ENCODE measurements at places on chromosomes 16 and 17.

DNA sequence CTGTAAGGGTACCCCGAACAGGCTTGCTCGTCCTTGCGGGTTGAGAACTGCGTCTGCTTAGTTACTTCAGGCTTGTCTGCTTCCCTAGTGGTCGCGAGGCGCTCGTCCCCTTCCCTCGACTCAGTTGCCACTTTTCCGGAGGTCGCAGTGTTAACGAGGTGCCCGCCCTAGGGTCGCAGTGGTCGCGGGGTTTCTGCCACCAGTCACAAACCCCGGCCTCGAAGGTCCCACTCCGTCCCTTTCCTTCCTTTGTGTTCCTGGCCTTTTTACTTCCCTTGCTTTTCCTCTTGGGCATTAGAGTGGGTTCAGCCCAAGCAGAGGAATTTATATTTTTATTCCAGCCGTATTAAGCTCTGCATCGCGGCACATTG lies 299 bp downstream of the NUP85 start:
- DNase-seq: no peak

DNA sequence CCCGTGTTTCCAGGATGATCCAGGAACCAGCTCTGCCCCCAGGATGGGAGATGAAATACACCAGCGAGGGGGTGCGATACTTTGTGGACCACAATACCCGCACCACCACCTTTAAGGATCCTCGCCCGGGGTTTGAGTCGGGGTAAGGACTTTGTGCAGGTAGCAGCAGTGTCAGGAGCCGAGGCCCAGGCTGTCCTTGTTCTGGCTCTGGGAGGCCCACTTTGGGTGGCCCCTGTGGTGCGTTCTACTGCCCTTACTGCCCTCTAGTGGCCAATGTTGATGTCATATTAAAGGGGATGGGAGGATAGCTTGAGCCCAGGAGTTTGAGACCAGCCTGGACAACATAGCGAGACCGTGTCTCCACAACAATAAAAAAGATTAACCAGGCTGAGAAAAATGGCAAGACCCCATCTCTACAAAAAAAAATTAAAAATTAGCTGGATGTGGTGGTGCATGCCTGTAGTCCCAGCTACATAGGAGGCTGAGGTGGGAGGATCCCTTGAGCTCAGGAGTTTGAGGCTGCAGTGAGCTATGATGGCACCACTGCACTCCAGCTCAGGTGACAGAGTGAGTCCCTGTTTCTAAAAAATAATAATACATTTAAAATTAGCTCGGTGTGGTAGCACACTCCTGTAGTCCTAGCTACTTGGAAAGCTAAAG lies 20.9 kb upstream of the CLEC18A start:
- peak; percentile 56 for DNase-seq

DNA sequence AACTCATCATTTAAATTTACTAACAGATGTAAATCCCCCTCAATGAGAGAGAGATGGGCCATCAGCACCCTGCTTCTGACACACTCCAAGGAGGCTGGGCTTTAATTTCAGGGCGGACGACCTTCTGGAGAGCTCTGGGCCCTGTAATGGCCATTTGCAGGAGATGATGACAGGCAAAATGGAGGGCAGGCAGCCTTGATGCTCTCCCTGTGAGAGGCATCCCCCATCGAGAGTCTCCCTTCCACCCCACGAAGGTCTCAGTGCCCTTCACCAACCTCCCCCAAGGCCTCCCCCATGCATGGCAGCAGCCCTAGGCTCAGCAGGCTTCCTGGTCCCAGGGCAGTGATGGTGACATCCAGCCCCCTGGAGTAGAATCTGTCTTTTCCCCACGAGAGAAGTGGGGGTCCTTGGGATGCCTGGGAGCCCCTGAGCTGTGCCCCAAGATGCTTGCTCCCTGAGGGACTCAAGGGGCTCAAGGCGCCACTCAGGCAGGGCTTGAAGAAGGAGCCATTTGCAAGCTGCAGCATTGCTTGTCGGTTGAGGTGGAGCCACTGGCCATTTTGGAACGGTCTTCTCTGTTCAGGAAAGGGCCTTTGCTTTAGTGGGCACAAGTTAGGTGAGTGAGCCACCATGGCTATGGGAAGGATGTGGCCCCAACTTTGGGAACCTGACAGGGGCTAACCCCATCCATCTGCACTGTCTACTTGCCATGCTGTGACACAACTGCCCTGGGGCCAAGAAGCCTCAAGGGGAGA lies 82.6 kb downstream of the C16orf78 start:
- no peak for DNase-seq

DNA sequence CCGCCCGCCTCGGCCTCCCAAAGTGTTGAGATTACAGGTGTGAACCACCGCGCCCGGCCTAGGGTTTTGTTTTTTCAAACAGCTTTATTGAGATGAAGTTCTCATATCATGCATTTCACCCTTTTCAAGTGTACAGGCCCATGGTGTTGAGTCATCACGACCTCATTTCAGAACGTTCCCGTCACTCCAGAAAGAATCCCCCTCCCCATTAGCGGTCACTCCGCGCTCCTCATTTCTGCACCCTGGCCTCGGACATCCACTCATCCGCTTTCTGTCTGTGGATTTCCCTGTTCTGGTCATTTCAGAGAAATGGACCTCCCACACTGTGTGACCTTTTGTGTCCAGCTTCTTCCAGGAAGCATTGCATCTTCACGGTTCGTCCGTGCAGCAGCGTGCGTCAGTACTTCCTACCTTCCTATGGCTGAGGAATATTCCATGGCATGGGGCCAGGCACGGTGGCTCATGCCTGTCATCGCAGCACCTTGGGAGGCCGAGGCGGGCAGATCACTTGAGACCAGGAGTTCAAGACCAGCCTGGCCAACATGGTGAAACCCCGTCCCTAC lies 135.2 kb upstream of the GSE1 start:
- no peak for DNase-seq

GRCh38 chr16:20611350-20611902 lies 35.3 kb upstream of the ACSM2B start:
- DNase-seq: no peak

DNA sequence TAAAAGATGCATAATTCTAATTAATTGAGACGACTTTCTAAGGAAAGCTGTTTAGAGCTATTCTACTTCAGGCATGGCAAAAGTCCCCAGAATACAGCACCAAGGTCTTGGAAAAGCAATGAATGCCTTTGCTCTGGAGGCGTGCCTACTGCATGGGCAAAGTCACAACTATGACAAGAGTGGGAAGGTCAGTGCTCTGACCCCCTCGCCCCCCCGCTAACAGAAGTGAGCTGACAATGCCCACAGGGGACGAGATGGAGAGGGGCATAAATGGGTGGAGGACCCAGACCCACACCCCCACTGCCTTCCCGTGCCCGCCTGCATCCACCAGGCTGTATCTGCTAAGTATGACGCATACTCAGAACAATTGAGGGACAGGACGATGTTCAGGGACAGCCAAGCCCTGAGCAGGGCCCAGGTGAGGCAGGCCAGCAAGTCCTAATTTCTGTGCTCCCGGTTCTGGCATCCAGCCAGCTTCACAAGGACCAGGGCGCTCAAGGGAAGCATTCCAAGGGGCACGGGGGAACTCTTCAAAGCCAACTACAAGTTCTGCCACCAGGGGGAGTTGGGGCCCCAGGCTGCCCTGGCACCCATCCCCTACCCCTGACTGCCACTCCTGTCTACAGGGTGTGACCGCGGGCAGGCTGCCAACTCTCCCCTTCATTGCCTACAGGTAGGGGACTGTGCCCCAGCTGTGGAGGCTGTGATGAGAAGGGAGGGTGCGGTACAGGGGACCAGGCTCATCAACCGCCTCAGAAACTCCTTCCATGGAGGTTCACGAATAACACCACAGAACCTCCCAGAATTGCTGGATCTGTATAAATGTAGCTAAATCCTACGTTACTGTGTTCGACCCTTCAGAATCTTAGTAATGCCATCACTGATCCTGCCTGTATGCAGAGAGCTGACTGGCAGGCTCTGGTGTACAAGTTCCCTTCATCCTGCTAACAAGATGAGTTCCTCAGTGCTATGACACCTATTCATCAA lies 20.8 kb downstream of the NPRL3 start:
- DNase-seq: peak; percentile 62

- DNase-seq: no peak
Observed at GRCh38 chr16:65618931-65619330, 497.1 kb upstream of the CDH11 start.

GRCh38 chr17:73228748-73229236 lies 32.9 kb downstream of the CPSF4L start:
- peak; percentile 53 for DNase-seq

- no peak for DNase-seq
Observed at GRCh38 chr17:33816842-33817617, 438.1 kb upstream of the CCL2 start.

GRCh38 chr16:56965149-56966092 lies 3.7 kb downstream of the CETP start:
- DNase-seq: no peak

DNA sequence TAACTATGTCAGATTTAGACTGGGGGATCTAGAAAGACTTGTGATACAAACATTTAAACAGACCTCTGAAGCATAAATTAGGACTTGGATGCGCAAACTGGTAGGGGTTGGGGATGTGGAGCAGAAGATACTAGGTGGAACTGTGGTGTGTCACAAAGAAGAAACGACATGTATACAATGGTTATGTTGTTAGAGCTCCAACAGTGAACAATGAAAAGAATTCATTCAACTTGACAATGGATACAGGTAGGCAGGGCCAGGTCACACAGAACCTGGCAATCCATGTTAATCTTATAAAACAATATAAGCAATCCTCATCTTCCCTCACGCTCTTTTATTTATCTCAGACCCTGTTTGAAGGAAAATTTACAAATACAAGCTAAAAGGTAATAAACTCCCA lies 102.0 kb downstream of the CDC27 start:
- DNase-seq: no peak

DNA sequence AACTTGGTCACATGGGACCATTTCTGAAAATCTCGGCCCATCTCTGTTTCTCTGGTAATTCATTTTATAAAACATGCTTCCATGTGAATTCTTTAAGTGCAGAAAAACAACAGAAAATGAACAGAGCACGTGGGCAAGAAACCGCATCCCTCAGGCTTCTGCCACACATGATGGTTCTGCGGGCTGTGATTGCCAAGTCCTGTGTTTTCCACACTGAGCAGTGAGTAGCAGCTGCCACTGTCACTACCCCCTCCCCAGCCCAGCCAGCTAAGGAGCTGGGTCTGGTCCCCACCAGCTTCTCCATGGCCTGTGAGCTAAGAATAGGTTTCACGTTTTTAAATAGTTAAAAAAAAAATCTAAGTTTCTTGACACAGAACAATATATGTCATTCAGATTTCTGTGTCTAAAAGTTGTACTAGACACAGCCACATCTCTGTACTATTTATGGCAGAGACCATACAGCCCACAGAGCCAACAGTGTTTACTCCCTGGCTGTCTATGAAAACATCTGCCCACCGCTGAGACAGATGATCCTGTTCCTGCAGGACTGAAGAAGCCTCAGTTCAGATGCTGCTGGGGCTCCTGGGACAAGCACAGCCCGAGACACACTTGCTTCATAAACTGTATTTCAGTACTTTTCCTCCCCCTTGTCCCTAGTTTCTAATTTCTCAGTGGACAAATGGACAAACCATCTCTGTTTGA lies 41.5 kb downstream of the USP22 start:
- peak; percentile 21 for DNase-seq

DNA sequence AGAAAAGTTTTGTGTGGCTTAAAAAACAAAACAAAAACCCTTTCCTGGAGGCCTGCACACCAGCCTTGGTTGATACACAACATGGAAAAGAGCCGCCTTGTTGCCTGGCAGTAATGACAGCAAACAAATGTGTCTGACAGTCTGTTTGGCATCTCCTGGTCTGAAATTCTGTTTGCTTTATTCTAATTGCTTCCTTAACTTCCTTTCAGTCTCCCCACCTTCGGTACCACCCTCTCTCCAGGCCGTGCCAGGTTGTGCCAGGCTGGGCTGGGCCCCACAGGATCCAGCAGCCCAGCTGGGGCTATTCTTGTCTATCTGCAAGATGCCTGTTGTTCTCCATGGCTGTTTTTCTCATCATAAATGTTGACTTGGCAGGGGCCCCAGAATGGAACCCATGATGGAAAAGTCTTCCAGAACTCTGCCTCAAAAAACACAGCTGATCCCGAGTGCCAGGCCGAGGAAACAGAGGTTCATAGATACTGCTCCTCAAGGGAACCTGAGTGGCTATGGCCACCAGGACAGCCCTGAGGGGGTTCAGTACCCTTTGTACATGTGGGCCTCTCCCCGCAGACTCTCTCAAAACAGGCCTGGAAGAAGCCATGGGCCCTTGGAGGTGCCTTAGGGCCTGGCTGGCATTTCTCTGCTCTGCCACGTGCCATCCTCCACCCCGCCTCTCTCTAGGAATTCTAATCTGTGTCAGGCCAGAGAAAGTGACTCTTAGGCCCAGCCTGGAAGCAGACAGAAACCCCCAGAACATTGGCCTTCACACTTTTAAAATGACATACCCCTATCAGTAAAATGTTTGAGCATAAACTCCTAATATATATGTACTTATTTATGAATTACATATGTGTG lies 50.5 kb downstream of the YPEL2 start:
- no peak for DNase-seq

DNA sequence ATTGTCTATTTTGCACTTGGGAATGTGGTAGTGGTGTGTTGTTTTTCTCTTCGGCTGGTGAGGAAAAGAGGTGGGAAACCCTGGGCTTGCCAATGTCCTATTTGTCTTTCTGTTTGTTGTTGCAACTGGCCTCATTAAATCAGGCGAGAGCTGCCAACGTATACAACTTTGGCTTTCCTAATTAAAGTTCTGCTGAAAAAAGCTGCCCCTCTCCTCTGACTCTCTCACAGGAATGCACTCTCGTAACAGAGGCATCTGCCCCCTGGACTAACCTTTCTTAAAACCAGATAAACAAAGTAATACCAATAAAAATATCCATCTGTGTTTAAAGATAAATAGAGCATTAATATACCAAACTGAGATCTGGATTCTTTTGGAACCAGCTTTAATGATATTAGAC lies 7.8 kb downstream of the CDRT15 start:
- no peak for DNase-seq

DNA sequence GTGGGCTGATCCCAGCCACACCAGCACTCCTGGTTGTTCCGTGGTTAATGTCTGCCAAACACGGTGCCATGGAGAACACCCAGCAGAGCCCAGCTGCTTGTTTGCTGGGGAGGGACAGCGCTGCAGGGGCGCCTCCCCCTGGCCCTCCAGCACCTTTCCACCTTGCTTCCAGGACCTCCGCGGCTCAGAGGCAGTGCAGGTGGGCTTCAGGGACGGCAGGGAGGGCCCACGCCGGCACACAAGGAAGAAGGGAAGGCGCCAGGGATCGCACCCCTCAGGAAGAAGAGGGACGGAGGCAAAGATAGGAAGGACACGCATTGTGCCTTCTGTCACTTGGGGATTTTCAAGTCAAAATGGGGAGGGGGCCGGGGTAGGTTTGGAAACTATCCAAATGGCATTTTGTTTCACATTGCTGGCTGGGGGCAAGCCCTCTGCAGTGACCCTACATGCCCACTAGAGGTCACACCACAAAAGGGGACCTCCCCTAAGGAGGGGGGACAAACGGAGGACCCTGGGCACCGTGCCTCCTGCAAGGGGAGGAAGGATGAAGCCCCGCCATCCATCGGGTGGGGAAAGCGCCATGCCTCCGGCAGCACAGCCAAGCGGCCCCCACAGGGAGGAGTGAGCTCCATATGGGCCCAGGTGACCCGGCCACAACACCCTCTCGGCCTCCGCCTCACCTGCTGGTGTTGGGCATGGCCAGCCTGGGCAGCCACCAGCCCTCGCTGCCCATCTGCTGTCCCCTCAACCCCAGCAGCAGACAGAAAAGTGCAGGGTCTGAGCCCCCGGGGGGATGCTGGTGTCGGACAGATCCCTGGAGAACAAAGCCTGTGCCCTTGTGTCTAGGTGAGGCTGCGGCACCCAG lies 7.5 kb upstream of the C16orf95 start:
- DNase-seq: peak; percentile 44

Measured in CD4-positive, alpha-beta T cell treated with Interleukin-4 for 4 hours (primary cell).